ENCODE measurements at places on chromosomes 12 and 14. TPM values are rescaled to one million over a fixed set of nuclear protein-coding genes. Genes with fewer than 3 reads are reported as not detected.

The CISTR gene
- total RNA-seq = not detected

The LRFN5 gene
- total RNA-seq = 9.8 TPM

The B4GALNT3 gene
- total RNA-seq = 2.3 TPM

The TMEM121 gene
- 4.6 TPM for total RNA-seq

The KRT75 gene
- total RNA-seq = 0.15 TPM

The NXPH4 gene
- 2.1 TPM for total RNA-seq

The PDZRN4 gene
- not detected for total RNA-seq

The MYH7 gene
- not detected for total RNA-seq

The TMEM263 gene
- 35.0 TPM for total RNA-seq

The LRRIQ1 gene
- 0.15 TPM for total RNA-seq

The FAM186B gene
- 0.13 TPM for total RNA-seq

The SYNDIG1L gene
- total RNA-seq = not detected

The FOXN4 gene
- total RNA-seq = 0.08 TPM

The INHBE gene
- 0.59 TPM for total RNA-seq

The ACVRL1 gene
- 0.36 TPM for total RNA-seq

The INSM2 gene
- not detected for total RNA-seq

The CAPS2 gene
- 11.8 TPM for total RNA-seq

The KRT6C gene
- not detected for total RNA-seq

The ATXN3 gene
- 14.6 TPM for total RNA-seq

The KRT77 gene
- total RNA-seq = not detected

The SIRT4 gene
- 1.5 TPM for total RNA-seq

The LRTM2 gene
- not detected for total RNA-seq

The BICDL1 gene
- total RNA-seq = 22.2 TPM

The OAS2 gene
- 2.7 TPM for total RNA-seq

The TAS2R9 gene
- not detected for total RNA-seq

The RERG gene
- total RNA-seq = not detected

The TPPP2 gene
- total RNA-seq = not detected

The WNT5B gene
- 36.9 TPM for total RNA-seq

The CIROP gene
- not detected for total RNA-seq

The CRACR2A gene
- 0.92 TPM for total RNA-seq

The P2RX2 gene
- 1.2 TPM for total RNA-seq

The CD69 gene
- 0.98 TPM for total RNA-seq

Measured in Panc1 (cell line).